Amygdala (tissue), 56 donors: ENCODE measurements at places on chromosomes 3 and 15.

GRCh38 chr15:33378866-33379480, 68.2 kb downstream of the RYR3 start:
- no peak for DNase-seq

- no peak for DNase-seq
These were observed 152.2 kb downstream of the IGSF11 start for GRCh38 chr3:118882353-118882947.

DNA sequence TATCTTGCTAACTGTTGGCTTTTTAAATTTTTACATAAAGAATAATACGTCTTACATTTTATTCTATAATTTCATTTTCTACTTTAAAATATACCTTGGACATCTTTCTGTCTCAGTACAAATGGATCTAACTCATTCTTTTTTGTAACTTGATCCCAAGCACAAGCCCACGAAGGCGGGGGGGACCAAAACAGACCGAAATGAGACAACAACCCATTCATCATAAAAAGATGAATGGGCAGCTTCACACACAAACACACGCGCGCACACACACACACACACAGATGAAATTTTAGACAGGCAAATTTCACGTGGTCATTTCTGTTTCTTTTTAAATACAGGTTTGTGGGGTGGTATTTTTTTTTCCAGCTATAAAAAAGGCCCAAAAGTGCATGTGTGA, 271.3 kb upstream of the TOPAZ1 start:
- DNase-seq = no peak

- no peak for DNase-seq
These were observed 3.5 kb upstream of the FYTTD1 start for GRCh38 chr3:197746209-197746608.

DNA sequence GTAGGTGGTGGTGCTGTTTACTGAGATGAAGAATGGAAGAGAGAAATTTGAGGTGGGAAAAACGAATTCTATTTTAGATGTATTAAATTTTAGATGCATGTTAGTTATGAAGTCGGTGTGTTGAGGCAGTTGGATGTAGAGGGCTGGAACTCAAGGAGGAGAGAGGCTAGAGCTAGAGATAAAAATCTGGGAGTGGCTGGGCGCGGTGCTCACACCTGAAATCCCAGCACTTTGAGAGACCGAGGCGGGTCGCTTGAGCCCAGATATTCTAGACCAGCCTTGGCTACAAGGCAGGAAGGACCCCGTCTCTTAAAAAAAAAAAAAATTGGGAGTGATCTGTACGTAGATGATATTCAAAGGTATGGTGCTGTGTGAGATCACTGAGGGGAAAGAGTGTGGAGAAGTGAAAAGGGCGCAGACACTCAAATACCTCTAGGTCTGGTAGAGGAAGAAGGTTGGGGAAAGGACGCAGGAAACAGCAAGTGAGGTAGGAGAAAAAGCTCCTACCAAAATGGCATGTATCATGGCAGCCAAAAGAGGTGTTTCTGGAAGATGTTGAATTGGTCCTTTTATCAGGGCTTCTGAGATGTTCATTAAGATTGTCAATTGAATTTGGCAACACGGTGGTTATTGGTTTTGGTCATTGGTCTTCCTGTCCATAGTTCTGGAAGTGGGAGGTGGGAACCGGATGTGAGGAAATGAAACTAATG, 1.8 kb downstream of the YEATS2 start:
- DNase-seq = no peak

GRCh38 chr3:8077126-8077525, 424.5 kb upstream of the LMCD1 start:
- DNase-seq = no peak

- DNase-seq = no peak
These were observed 132.8 kb upstream of the C2CD4B start for GRCh38 chr15:62297933-62298332.

GRCh38 chr3:39744746-39745145, 64.7 kb upstream of the MYRIP start:
- DNase-seq = no peak

GRCh38 chr3:10041034-10041433, 14.8 kb downstream of the FANCD2 start:
- no peak for DNase-seq

GRCh38 chr15:68349151-68349550, 71.6 kb downstream of the FEM1B start:
- DNase-seq = no peak

DNA sequence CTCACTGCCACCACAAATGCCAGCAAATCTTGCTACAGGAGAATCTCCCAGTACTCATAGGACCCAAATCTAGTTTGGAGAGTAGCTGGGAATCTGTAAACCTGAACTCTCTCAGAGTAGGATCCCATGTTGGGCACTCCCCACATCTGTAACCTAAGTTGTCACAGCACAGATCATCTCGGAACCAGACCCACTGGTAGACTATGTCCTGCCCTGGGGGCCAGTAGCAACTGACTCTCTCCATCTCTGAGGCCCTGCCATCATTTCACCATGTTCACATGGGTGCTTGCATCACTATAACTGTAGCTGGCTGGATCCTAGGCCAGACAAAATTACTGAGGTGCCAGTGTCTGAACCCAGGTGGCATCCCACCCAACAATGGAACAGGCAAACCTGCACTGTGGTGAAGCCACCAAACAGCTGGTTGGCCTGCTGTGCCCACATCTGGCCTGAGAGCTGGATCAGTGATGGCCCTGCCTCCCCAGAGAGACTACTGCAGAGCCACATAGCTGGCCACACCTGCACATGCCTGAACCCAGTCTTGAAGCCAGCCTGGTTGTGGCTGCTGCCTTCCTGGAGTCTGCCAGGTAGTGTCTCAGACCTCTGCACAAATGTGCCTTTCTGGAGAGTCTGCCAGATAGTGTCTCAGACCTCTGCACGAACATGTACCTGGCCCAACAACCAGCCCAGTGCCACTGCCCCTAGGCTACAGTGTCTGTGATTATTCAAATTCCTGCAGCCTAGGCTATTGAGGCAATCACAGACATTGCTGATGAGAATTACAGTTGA, 82.0 kb downstream of the ISL2 start:
- DNase-seq = no peak

GRCh38 chr3:69113536-69113935, 8.9 kb downstream of the LMOD3 start:
- DNase-seq = no peak

DNA sequence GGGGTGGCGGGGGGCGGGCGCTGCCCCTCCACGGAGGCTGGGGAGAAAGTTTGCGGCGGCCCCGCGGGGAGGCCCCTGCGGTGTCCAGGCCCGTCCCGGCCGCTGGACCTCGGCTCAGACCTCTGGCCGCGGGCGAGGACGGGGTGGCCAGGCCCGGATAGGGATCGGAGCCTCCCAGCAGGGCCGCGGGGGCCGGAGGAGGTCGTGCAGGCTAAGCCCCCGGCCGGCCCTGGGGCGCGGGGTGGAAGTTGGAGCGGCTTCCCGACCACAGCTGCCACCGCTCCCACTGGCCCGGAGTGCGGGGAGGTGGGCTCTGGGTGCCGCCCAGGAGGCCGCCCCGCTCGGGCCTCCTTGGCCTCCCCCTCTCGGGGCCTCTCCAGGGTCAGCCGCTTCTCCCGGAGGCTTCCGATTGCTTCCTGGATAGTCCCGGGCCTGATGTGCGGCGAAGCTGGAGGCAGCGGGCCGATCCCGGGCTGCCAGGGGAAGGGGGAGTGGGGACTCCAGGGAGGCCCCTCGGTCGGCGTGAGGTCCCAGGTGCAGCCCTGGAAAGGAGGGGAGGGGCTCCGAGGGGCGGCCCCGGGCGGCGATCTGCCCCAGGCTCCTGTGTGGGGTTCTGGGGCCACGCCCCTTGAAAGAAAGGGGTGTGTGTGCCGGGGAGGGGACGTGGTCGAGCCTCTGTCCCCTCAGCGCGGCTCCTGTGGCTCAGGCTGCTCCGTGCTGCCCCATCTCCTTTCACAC, 907 bp downstream of the PLXNA1 start:
- DNase-seq = no peak

- DNase-seq = peak; percentile 38
These were observed 253.3 kb downstream of the FAM43A start for GRCh38 chr3:194938845-194939531.

DNA sequence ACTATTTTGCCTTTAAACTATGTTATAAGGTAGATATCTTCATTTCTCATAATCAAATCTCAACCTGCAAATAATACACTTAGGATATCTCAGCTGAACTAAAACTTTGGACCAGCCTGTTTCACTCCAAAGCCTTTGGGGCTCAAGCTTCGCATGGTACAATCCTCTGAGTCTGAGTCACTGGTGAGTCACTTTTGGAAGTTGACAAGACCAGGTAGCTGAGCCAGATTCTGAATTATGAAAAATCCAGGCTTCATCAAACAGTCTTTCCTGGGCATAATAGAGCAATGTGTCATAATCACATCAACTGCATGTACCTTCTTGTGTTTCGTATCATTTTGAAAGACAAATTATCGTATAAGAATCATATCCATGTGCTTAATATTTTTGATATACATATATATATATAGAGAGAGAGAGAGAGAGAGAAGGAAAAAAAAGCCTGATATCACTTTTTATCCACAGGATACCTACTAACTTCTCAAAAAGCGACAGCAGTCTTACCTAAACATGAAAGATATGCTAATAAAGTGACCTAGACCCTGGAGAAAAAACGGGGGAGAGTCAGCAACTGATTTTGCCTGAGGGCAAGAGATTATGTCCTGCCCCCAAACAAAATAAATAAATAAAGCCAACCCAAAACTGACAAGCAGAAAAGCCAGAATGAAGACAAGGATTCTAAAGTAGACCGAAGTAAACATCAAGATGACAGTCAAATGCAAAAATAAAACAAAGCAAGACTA, 263.9 kb upstream of the TGFBR2 start:
- no peak for DNase-seq

- DNase-seq = no peak
These were observed 111.1 kb upstream of the ALDH1A3 start for GRCh38 chr15:100768501-100768931.

- DNase-seq = no peak
These were observed 48.0 kb upstream of the LDHAL6B start for GRCh38 chr15:59158701-59159034.

DNA sequence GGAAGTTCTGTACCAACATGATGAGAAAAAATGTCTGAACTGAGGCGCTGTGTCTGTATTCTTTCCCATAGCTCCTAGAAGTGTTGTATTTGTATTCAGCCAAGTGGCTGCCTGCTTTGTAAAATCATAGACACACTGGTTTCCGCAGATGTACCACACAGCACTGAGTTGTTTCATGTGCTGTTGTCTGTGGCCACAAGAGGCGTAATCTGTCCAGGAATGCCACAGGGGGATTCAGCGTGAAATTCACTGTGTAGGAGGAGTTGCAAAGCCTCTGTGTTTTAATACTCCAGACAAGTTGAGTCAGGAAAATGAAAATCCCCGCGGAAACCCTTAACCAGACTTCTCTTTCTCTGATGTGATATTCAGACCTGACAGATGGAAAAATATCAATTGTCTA, 462.2 kb downstream of the NSUN3 start:
- DNase-seq = peak; percentile 4

DNA sequence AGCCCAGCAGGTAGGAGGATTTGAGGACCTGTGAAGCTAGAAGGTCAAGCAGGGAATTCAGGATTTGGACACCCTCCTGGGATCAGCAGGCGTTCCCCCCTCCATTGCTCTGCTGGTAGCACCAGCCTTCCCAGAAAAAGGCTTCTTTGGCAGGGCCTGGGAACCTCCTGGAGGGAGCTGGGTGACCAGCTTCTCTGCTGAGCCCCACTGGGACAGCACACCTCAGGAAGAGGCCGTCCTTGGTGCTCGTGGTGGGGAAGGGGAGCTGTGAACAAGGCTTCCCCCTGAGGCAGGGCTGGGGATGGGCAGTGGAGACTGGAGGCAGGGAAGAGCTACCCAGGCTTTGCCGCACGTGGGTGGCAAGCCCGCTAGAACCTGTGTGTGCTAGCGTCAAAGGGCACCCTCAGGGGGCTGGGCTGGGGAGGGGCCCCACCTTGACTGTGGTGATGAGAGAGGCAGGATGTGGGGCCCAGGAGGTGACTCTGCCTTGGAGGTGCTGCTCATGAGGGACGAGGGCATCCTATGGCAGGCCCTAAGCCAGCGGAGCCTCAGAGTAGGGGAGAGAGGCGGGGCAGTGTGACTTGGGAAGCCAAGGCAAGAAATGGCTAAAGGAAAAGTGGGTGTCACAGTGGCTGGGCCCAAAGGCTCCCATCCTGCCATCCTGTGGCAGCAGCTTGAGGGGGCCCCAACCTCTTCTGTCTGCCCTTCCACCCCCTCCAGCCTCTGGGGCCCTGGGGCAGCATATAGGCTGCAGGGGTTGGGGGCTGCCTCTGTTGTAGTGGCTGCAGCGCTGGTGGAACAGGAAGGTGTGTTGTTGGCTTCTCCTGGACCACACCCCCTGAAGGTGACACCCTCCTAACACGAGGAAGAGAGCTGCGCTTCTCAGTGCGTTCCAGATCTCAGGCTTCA, 20.7 kb downstream of the KLF13 start:
- DNase-seq = no peak

DNA sequence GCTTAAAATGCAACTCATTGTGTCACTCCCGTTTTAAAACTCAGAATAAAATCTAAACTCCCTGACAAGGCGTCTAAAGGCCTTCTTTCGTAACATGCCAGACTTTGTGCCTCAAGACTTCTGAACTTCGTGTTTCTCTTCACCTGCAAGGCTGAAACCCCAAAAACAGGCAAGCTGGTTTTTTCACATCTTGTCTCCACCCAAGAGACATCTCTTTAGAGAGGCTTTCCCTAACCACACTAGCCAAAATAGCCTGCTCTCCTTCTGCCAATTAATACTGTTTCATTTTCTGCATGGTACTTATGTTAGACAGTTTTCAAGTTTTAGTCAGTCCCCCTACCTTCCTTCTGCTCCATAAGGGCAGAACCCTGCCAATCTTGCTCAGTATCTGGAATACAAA, 41.6 kb downstream of the RAF1 start:
- DNase-seq = no peak

DNA sequence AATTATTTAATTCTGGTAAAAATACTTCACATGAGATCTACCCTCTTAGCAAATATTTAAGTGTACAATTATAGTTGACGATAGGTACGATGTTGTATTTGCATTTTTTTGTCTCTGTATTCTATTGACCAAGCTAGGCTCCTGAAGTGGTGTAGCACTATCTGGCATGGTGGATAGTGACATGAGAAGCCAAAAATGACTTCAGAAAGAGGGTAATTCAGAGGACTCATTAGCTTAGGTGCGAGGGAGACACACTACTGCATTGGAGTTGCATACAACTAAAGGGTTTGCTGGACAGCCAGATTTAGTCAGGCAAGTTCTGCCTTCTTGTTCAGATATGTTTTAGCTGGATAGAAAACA, 50.6 kb downstream of the KBTBD8 start:
- DNase-seq = no peak

- no peak for DNase-seq
These were observed 570.2 kb upstream of the ALCAM start for GRCh38 chr3:104796556-104796955.

DNA sequence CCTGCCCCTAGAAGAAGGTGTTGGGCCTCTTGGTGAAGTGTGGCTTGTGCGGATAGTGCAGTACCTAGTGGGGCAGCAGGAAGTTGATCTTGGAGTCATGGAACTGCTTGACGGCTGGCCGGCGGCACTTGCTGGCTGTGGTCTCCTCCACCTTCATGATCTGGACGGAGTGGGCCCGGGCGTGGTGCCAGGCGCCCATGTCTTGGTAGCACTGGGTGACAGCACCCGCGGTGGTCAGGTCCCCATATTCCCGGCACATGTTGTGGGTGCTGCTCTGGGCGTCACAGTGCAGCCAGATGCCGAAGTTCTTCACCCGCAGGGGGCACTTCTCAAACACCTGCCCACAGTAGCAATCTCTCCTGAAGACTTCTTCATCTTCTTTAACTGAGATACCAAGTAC, 30.7 kb downstream of the EXOG start:
- DNase-seq = no peak

GRCh38 chr3:28903171-28903601, 377.7 kb upstream of the RBMS3 start:
- DNase-seq = no peak
